ENCODE measurements at places on chromosomes 3 and 15.
A peak's percentile ranks its signal among the peaks of the same experiment; 100 is the strongest.

DNA sequence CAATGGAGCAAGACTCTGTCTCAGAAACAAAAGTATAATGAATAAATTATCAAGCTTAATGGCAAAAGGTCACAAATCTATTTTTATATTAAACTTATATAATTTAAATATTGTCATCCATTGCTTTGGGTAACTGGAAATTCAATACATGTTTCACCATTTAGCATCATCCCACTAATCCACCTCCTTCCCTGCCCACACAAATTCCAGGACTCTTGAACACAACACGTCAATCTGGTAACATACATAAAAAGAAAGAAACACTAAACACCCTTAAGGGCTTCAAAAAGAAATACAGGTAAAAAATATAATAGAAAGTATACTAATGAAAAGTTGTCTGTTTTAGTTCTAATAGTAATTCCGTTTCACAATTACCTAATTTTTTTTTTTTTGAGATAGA, 149.4 kb downstream of the STAG1 start:
- DNase-seq: no peak

DNA sequence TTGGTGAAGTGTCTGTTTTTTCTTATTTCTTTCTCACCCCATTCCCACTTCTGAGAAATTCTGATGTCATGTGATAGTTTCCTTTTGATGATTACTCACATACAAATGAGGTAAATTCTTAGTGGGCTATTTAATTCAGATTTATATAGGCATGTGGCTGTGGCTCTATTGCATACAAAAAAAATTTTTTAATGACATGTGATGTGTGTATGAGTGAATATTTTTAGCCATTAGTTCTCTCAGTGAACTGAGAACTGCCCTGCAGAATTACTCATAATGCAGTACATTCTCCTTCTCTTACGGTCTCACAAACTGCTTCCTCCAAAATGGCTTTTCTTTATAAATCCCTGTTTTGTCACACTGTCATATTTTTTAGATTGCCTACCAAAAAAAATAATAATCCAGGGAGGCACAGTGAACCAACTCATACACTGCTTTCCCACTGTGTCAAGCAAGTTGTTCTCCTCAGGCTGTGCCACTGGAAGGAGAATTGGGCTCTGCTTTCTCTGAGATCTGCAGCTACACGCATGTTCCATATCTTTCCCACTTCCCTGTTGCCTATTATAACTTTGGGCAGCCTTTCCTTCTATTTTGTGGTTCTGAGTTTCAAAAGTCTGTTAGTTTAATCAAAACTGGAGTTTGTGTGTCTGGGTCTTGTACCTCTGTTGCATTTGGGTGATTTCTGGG, 415.7 kb upstream of the THBS1 start:
- DNase-seq: no peak

GRCh38 chr15:57017024-57017423, 98.6 kb downstream of the TCF12 start:
- no peak for DNase-seq

DNA sequence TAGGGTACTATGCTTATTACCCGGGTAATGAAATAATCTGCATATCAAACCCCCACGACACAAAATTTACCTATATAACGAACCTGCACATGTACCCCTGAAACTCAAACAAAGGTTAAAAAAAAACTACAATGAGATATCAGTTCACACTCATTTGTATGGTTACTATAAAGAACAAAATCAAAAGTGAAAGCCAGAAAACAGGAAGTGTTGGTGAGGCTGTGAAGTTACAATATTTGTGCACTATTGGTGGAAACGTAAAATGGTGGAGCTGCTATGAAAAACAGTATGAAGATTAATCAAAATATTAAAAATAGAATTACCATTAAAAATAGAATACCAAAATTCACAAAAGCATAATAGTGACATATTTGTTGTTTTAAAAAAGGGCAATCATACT, 128.9 kb downstream of the ZIC1 start:
- DNase-seq: no peak

DNA sequence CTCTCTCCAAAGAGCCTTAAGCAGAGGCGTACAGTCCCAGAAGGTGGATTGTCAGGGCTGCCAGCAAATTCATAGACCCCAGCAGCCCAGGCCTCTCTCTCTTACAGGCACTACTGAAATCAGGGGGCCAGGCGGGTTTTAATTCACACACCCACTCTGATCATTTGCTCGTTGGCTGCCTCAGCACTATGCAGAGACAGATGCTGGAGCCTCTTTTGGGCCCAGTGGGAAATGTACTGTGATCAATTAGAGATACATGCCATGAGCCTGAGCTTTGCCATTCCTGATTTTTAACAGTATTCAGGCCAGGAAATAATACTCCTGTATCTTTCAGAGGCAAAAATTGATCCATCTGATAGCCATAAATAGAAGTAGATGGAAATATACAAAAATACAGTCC, 53.0 kb downstream of the CMTM6 start:
- DNase-seq: no peak

- DNase-seq: peak; percentile 74
These were observed 1.6 kb upstream of the BNC1 start for GRCh38 chr15:83285979-83286553.

GRCh38 chr15:86553108-86553507, 473.4 kb downstream of the AGBL1 start:
- no peak for DNase-seq

- DNase-seq: no peak
These were observed 128.2 kb downstream of the SCAPER start for GRCh38 chr15:76776969-76777368.

DNA sequence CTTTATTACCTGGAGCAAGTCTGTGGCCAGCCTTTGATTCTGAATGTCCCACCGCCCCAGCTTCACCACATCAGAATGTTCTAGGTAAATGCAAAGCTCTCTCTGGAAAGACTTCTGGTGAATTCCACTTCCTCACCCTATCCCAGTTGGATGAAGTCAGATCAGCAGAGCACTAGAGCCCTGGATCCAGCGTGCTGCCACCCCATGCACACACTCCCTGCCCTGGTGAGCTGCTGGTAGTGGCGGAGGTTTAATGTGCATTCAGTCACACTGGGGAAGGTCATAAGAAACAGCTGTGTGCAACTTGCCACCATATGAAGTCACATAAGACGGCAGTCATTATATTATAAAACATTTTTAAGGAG, 16.3 kb upstream of the SLC41A3 start:
- no peak for DNase-seq
